ENCODE measurements at places on chromosomes 11 and 22. TPM values are rescaled to one million over a fixed set of nuclear protein-coding genes. Genes with fewer than 3 reads are reported as not detected.
A peak's percentile ranks its signal among the peaks of the same experiment; 100 is the strongest.

DNA sequence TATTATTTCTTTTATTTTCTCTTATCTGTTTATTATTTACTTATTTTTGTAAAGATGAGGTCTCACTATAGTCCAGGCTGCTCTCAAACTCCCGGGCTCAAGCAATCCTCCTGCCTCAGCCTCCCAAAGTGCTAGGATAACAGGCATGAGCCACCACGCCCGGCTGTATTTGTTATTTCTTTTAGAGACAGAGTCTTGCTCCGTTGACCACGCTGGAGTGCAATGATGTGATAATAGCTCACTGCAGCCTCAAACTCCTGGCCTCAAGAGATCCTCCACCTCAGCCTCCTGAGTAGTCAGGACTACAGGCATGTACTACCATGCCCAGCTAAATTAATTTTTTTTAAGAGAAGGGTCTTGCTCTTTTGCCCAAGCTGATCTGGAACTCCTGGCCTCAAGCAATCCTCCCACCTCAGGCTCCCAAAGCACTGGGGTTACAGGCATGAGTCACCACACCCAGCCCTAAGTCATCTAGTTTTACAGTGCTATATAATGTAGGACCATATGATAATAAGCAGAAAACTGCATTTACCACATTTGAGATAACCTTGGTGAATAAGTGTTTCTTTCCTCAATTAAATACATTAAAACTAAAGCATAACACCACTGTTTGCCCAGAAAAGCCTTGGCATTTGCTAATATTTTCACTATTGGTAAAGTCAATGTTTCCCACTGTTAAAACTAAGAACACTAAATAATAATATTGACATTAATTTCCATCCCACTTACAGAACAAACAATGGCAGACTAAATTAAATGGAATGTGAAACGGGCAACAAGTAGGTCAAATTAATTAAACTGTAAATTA, 127.5 kb downstream of the SIK3 start:
- no peak for DNase-seq

DNA sequence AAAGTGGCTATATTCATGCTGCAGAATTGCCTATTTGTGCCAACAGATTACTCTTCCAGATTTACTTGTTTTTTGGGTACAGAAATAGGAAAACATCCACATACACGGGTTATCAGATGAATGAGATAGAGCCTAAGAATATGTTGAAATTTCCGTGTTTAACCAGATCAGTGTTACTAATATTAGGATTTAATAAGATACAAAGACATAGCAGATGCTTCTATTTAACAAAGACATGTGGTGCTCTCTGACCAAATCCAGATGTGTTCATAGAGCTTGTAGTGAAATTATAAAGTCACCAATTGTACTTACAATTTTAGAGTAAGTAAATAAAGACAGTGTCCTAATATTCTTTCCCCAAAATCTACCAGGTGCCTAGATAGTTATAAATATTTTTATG, 208.0 kb downstream of the CASP12 start:
- no peak for DNase-seq

Gene UBE2L3
- total RNA-seq, result 48.2 TPM

Gene OR51B5
- total RNA-seq, result not detected

GRCh38 chr11:59669611-59670009, 773 bp upstream of the PATL1 start:
- no peak for DNase-seq

Gene LTO1
- 19.2 TPM for total RNA-seq

Gene IGLL1
- total RNA-seq, result not detected

- no peak for DNase-seq
Observed at GRCh38 chr11:95082576-95083001, 7.1 kb upstream of the ENDOD1 start.

Gene LRP4
- total RNA-seq, result 3.1 TPM

DNA sequence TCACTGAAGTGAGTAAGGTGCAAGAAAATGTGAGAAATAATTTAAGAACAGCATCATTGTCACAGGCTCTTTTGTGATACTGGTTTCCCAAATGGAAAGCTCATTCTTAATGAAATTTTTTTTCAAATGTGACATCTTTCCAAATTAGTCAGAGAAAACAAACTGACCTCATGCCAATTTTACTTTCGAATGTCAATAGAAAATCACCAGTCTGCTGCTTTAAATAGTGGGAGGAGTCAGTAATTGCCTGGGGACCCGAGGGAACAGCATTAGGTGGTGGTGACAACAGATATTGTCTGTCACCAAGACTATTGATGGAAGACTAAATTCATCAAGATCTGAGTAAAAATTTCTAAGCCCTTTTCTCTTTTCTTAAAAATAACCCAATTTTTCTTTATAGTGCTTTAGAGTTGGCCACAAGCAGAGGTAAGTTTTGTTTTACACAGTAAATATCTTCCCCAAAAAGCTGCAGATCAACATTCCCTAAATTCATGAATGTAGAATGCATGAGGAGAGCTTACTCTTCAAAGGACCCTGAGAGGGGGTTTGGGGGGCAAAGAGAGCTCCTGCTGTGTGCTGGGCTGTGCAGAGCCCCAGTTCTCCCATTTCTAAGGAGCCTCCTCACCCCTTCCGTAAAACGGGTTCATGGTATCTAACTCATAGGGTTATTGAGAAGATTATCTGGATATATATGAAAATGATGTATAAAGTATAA, 95.1 kb downstream of the PIWIL4 start:
- no peak for DNase-seq

DNA sequence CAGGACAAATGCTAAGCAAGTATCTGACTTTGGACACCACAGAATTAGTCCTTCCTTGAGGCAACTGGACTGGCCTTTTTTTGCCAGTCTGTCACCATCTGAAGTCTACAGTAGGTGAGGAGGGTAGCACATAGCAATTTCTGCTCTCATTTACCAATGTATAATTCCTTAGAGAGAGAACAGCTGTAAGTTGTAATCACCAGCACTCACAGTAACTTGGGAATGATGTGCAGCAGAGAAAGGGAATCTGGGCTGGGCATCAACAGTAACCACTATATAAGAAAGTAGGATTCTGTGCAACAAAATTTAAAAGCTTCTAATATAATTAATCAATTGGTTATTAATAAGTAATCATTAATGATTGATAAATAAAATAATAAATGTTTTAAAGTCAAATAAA, 86.3 kb upstream of the FAT3 start:
- DNase-seq, result no peak

GRCh38 chr22:50061824-50062355, 3.8 kb upstream of the TTLL8 start:
- DNase-seq, result no peak

- DNase-seq, result no peak
Observed at GRCh38 chr11:47589977-47590861, 3.7 kb downstream of the FAM180B start.

GRCh38 chr11:35138943-35139721, at the start of gene CD44:
TSS of gene CD44 (plus strand) at chr11:35139171. CDS start at chr11:35139304, 133 bp downstream.
- DNase-seq, result peak; percentile 90

GRCh38 chr11:134276396-134277182, 410 bp downstream of the GLB1L3 start:
- no peak for DNase-seq

GRCh38 chr22:47100019-47100418, 337.6 kb downstream of the TBC1D22A start:
- DNase-seq, result no peak

Gene CRYBA4
- total RNA-seq, result not detected

DNA sequence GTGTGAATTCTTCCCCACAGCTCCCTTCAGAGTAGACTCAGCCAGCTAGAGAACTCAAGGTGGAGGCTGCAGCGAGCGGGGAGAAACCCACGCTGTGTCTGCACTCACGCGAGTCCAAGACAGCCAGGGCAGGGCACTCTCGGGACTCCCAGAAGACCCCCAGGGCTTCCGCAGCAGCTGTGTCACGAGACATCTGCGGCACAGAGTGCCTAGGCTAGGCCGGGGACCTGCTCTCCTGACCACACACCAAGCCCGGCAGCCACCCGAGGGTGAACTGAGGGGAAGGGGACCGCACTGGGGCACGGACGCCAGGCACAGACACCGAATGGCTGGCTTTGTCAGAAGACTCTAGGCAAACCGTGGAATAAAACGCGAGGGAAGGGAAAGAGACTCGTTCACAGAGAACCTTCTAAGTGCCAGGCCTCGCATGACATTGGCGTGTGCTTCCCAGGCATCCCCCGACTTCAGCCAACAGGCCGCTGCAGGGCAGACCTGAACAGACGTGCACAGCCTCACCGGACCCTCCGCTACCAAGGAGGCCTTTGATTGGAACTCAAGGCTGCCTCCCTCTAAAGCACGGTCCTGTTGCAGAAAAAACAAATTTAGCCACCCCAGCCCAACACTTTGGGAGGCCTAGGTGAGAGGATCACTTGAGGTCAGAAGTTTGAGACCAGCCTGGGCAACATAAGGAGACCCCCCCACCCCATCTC, 18.2 kb upstream of the MOB2 start:
- DNase-seq, result no peak

Gene PNPLA5
- total RNA-seq, result not detected

- peak; percentile 55 for DNase-seq
Observed at GRCh38 chr11:18775492-18776292, 15.9 kb downstream of the PTPN5 start.

Gene MYH9
- total RNA-seq, result 673 TPM

DNA sequence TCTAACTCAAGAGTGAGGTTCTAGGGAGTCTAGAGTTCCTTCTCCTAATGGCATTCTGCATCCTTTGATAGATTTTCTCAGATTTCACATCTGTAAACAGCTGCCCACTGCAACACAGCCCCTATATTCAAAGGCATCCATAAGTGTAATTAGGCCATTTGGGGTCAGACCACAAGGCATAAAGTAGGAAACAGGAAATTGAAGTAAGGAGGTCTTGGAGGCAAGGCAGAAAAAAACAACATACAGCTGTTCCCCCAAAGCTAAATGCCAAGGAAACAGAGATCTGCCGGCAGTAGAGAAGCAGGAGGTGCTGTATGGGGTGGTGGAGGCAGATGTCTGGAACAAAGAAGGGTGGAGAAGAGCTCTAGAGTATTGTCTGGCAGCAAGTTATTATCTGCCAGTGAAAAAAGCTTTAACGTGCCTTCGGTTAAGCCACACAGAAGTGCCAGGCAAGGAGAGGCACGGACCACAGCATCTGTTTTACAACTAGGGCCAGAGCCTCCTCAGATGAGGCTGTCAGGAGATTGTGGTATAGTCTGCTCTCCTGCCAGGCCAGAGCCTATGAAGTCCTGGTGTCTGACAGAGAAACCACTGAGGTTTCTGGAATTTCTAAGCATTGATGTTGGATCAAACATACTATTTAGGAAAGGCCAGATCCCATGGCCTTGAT, 100.2 kb upstream of the CHRM4 start:
- DNase-seq, result no peak

- no peak for DNase-seq
Observed at GRCh38 chr11:57641011-57641807, 8.5 kb downstream of the YPEL4 start.

Gene BDNF
- 0.22 TPM for total RNA-seq

Gene LINC01488
- not detected for total RNA-seq

Gene APIP
- 56.4 TPM for total RNA-seq

GRCh38 chr11:64084951-64085710, 49.4 kb downstream of the FLRT1 start:
- DNase-seq, result no peak

Measured in mesenteric fat pad (tissue), 1 donor.